ENCODE measurements at places on chromosomes 11 and 22.

DNA sequence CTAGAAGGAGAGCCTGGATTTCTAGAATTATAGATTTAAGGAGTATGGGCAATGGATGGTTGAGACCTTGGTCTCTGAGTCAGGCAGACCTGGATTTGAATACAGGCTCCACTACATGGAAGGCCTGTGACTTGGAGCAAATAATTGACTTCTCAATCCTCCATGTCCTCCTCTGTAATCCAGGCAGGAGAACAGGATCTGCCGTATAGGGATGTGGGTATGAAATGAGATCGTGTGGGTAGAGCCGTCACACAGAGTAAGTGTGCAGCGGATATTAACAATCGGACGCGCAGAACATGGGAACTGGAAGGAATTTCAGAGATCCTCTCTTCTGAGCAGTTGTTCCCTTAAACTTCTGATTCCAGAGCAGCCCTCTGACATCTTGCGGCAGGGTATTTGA lies 11.5 kb upstream of the TMPRSS13 start:
- no peak for DNase-seq

DNA sequence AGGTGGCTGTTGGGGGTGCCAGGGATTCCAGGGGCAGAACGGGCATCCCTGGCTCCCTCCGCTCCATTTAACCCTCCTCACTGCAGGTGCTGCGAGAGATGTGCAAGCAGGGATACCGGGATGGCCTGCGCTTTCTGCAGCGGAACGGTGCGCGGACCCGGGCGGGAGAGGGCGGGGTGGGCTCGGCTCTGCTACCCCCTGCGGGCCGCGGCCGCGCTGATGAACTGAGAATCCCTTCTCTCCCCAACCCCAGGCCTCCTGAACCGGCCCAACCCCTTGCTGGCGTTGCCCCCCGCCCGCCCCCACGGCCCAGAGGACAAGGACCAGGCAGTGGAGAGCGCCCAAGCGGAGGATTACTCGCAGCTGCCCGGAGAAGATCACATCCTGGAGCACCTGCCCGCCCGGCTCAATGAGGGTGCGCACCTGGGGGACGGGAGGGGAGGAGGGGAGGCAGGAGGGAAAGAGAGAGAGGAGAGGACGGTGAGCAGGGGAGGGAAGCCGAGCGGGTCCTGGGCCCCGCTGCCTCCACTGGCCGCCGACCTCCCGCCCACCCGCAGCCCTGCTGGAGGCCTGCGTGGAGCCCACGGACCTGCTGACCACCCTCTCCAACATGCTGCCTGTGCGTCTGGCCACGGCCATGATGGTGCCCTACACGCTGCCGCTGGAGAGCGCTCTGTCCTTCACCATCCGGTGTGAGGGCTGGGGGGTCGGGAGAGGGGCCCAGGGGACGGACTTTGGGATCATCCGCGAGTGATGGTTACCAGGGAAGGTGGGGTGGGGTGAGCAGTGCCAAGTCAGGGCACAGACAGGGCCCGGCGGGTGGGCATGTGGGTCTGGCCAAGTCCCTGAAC lies 4.1 kb upstream of the CRACR2B start:
- DNase-seq, result no peak

DNA sequence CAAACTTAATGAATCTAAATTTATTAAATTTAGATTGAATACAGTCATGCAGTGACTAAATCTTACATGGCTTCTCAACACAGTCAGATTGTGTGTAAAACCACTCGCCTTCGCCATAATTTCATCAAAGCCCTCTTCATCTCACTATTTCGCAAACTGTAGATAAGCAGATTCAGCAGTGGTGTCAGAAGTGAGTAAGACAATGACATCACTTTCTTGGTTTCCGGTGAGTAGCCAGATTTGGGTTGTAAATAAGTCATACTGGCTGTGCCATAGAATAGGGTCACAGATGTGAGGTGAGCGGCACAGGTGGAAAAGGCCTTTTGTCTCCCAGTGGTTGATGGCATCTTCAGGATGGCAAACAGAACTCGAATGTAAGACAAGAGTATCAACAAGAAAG lies 3.4 kb downstream of the OR10A6 start:
- DNase-seq, result no peak

GRCh38 chr22:39234867-39235687 lies 9.7 kb downstream of the PDGFB start:
- DNase-seq, result no peak

DNA sequence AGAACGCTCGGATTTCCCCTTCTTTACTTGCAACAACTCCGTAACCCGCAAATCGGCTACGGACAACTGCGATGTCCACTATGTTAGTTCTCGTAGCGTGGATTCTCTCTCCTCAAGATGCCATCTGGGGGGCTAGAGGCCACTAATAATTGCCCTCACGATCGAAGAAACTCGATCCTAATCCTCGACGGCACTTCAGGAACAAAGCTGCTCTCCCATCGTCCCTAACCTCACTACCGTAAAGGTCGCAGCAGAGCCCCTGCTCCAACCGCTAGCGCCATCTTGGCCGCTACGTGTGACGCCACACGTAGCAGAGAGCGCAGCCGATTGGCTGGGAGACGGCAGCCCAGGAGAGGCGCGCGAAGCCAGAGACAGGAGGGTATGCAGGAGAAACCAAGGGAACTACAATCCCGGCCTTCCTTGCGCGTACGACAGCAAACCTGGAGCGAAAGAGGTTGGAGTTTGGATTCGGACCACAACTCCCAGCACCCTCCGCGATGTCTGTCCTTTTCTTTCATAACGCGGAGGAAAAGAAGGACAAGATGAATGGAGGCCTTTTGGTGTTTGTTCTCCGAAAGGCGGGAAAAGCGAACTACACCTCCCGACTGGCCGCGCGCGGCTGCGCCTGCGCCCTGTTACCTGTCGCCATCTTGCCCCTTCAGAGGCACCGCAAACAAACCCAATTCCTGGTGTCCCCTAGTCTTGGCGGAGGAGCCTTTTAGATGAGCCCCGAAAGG lies at the start of gene EMSY:
EMSY (plus strand) TSS at position 635 of the 737 bp plus-strand sequence. CDS start 1,921 bp downstream, outside the sequence.
- peak; percentile 61 for DNase-seq

GRCh38 chr22:21939461-21939913 lies 13.2 kb downstream of the PPM1F start:
- no peak for DNase-seq

DNA sequence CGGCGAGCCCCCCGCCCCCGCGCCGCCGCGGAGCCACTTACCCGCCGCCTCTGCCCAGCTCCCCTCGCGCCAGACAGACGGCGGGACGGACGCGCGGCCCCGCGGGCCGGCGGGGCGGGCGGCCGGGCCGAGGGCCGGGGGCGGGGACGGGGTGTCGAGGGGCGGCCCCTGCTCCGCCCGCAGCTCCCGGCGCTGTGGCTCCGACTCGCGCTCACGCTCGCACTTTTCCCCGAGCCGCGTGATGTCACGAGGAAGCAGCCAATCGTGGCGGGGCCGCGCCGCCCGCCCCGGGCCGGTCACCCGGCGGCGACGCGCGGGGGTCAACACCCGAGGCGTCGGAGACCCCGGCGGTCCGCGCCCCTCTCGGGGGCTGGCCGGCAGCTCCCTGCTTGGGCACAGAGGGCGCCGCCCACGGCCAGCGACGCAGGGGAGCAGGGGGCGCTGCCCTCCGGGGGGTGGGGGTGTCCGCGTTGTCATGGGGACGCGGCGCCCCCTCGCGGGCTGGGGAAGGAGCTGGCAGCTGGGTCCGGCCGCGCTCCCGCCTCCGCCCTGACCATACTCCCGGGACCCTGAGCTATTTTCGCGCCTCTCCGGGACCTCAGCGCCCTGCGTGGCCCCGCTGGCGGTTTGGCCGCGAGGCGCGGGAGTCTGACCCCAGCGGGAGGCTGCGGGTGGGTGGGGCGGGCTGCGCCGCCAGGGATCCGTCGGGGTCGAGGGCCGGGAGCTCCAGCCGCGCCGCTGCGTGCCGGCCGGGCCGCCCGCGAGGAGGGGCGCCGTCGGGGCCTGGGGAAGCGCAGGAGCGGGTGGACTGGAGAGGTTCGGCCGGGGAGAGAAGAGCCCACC lies at the start of gene CHRM4:
CHRM4 (minus strand) TSS at position 199 of the 843 bp plus-strand sequence. CDS start 5,219 bp downstream, outside the sequence.
- DNase-seq, result peak; percentile 86

GRCh38 chr22:21837248-21837979 lies 30.0 kb downstream of the MAPK1 start:
- DNase-seq, result no peak

Measured in D721Med (cell line).